ENCODE measurements at places on chromosomes 11 and 22. TPM values are rescaled to one million over a fixed set of nuclear protein-coding genes. Genes with fewer than 3 reads are reported as not detected.
A peak's percentile ranks its signal among the peaks of the same experiment; 100 is the strongest.

GRCh38 chr11:128069665-128070064, 517.7 kb downstream of the ETS1 start:
- DNase-seq = peak; percentile 86

DNA sequence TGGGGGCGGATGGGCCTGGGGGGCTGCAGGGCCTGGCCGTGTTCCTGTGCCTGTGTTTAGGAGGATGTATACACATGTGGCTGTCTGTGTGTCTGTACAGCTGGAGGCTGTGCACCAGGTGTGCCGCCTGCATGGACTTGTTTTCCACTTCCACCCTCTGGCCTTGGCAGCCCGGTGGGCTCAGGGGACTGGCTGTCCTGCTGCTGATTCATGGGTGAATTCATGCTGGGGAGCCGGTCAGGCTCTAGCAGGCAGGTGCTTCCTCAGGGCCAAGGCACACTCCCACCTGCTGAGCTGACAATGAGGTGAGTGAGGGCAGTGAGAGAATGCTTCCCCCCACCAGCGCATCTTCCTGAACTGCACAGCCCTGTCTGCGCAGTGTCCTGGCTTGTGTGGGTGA, 88.4 kb downstream of the CCDC81 start:
- peak; percentile 65 for DNase-seq

DNA sequence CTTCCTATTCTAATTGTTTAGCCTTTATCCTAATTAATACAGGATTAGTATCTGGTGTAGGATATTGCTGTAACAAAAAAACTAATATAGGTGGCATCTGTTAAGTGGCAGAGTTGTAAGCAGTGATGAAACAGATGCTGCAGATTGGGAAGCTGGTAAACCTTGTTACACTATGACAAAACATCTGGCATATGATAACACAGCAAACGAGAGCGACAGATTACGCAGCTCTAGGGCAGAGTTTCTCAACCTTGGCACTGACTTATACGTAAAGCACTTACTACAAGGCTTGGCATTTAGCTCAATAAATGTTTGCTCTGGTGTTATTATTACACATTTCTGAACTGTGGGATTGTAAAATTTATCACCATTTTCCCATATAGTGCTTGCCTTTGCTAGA, 137.0 kb downstream of the ATG16L2 start:
- DNase-seq = no peak

CSNK1E gene
- total RNA-seq = 112 TPM

GRCh38 chr11:65616575-65617001, 1.0 kb downstream of the PCNX3 start:
- no peak for DNase-seq

OR52B6 gene
- total RNA-seq = not detected

DNA sequence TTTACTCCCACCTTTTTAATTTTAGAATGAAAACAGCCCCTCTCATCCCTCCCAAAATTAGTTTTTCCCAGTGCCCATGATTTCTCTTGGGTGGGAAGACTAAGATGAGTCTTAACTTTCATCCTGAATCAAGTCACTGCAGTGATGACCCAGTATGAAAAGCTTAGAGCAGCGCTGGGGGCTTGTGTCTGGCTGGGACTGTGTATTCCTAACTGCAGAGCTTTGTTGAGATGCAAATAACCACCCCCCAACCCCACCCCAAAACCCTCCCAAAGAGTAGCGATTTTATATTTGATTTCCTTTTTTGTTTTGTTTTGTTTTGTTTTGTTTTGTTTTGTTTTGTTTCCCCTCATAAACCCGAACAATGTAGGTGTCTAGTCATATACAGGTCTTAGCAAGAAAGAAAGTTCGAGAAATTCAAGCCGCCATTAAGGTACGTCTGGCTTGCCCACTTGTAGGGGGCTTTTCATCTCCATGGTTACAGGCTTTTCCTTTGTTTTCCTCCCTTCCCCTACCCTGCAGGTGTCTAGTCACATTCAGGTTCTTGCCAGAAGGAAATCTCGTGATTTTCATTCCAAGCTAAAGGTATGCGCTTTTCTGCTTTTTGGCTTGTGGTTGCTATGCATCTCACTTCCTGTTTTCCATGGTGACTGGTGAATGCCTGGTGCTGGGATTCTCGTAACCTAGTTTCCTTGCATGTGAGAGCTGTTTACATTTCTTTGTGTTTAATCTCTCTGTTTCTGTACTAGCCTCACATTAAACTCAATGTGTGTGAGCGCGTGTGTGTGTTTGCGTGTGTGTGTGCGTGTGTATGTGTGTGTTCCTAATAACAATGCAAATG, 144.6 kb upstream of the RASSF10 start:
- peak; percentile 99 for DNase-seq

DNA sequence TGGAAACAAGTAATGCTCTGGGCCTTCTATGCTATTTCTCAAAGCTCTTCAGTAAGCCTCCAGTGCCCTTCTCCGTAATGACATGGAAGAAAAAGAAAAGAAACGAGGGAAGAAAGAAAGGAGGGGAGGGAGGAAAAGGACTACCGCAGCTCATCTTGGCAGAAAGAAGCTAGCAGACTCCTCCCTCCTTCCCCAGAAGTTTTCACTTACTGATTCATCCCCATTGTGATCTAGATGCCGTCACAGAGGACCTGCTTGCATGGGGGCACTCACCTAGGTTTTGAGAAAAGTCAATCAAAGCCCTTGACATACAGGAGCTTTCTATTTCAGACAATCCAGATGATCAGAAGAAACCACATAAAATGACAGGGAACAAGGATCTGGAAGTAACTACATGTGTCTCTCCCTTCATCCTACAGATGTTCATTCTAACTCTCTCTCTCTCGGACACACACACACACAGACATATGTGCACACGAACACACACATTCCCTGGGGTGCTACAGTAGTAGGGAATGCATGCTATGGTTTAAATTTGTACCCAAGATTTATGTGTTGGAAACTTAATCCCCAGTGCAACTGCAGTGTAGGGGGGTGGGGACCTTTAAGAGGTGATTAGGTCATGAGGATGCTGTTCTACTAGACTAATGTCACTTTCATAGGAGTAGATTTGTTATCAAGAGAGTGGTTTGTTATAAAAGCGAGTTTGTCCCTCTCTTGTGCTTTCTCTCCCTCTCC, 37.6 kb upstream of the RCN1 start:
- no peak for DNase-seq
